Endodermal cell (in vitro differentiated cells): ENCODE measurements at places on chromosomes 13 and 19. TPM values are rescaled to one million over a fixed set of nuclear protein-coding genes. Genes with fewer than 3 reads are reported as not detected.

GRCh38 chr19:18259893-18260292, 14.4 kb downstream of the IQCN start:
- no peak for DNase-seq

GRCh38 chr19:8881512-8881911, 49.3 kb downstream of the MBD3L1 start:
- no peak for DNase-seq

DNA sequence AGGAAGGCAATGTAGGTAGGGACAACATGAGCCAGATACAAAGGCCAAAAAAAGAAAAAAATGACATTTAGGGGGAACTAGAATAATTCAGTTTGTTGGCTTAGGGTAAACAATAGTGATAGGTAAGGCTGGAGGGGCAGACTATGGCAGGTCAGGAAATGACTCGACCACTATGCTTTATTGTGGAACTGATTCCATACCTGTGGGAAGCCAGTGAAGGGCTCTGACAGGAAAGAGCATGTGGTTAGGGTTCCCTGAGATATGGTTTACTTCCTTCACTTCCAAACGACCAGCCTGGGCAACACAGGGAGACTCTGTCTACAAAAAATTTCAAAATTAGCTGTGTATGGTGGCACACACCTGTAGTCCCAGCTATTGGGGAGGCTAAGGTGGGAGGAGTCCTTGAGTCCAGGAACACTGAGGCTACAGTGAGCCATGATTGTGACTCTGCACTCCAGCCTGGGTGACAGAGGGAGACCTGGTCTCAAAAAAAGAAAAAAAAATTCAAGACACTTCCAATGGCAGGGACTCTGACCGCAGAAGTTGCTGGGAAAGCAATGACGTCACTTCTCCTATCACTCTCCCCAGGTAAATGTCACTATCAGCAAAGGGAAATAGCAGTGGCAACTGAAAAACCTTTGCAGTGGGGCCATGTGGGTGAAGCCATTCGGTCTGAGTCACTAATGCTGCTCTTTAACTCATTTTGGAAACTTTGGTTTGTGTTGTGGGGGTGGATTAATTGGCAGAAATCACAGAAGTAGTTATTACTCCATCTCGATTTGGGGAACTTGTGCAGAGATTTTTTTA, 192.8 kb upstream of the TSC22D1 start:
- no peak for DNase-seq

GRCh38 chr13:49772828-49773227, 19.7 kb downstream of the KPNA3 start:
- no peak for DNase-seq

DNA sequence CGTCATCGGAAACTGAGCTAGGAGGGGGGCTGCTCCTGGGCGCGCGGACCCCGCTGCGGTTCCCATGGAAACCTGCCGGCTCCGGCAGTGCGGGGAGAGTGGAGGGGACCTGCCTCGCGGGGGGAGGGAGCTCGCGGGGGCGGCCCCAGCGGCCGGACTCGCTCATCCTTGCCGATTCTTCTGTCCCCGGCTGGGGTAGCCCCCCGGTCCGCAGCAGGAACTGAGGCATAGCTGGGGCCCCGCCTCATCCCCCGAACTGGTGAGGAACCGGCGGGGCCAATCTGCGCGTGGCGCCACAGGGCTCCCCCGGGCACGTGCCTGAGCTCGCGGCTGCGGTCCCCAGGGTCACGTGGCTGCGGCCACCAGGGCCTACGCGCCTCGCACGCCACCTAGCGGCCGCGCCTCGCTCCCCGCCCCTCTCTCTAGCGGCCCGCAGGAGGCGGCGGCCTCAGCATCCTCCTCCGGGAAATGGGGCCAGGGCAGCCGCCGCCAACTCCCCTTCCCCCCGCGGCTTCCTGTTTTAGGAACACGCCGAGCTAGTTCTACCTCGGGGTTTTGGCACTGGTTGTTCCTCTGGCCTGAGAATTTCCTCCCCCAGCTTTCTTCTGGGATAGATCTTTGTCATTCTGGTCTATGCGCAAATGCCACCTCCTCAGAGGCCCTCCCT, 1.7 kb upstream of the ELAVL3 start:
- peak; percentile 90 for DNase-seq

DNA sequence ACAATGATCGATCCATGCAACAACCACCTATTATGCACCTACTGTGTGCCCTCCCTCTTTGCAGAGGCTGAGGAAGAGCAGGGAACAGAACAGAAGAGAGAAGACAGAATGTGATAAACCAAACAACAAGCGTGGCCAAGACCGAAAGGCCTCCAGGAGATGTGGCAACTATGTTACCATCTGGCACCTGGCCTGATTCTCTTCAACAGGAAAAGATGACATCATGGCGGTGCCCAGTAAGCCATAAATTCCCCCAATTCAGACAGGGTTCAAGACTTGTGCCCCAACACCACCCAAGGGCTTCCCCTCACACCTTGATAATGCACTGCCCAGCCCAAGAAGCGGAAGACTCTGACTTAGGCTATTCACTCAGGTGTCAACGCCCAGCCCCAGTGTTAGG, 44.3 kb downstream of the SLC7A1 start:
- DNase-seq = no peak

DNA sequence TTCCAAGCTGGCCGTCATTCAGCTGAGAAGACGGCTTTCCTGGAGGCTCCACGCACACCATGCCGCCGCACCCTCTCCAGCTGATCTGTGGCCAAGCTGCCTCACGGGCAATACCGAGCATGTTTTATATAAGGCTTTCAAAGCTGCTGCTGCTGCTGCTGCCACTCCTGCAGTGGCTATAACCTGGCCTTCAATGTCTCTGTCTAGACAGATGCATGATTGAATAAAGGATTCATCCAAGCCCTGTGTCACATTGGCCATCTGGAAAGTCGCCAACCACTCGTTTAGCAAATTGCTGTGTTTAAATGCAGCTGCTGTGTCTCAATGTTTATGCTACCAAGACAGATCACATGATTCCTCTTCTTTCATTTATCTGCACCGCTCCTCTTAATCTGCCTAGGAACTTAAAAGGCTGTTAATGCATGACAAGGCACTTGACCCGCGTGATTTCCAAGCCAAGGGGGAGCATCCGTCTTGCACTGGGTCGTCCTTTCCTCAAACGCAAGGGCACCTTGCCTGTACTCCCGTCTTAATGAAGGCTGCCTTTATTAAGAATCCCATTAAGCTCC, 114.3 kb downstream of the TEX26 start:
- peak; percentile 44 for DNase-seq

- DNase-seq = no peak
Measured at GRCh38 chr13:40410315-40410714, 256.1 kb downstream of the FOXO1 start.

GRCh38 chr19:19192910-19193423, 909 bp downstream of the RFXANK start:
- no peak for DNase-seq

- DNase-seq = peak; percentile 100
Measured at GRCh38 chr19:6373096-6373812, 660 bp downstream of the ALKBH7 start.

- peak; percentile 76 for DNase-seq
Measured at GRCh38 chr19:14147797-14148605, 11.6 kb upstream of the ASF1B start.

GRCh38 chr13:28716511-28716910, 2.3 kb downstream of the SLC46A3 start:
- DNase-seq = peak; percentile 86

DNA sequence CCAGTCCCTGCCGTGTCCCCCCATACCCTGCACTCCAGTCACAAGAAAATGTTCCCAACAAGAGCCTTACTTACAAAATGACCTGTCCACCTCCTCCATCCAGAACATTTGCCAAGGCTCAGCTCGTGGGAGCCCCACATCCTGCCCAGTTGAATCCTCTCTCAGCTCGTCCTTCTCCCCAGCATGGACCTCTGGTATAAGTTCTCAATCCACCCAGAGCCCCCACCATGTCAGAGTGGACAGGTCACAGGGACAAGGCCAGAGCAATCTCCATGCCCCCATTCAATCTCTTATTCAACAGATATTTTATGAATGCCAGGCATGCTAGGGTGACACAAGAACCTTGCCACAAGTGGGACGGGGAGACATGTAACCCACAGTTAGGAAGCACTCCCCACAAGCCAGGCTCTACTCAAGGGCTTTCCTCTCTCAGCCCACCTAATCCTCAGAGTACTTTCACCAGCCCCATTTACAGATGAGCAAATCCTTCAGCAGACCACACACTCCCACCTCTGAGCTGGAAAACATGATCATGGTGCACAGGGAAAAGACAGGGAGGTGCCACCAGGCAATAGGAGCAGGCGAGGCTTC, 15.1 kb downstream of the DEDD2 start:
- no peak for DNase-seq

- peak; percentile 72 for DNase-seq
Measured at GRCh38 chr13:109904218-109904617, 117.8 kb upstream of the IRS2 start.

DNA sequence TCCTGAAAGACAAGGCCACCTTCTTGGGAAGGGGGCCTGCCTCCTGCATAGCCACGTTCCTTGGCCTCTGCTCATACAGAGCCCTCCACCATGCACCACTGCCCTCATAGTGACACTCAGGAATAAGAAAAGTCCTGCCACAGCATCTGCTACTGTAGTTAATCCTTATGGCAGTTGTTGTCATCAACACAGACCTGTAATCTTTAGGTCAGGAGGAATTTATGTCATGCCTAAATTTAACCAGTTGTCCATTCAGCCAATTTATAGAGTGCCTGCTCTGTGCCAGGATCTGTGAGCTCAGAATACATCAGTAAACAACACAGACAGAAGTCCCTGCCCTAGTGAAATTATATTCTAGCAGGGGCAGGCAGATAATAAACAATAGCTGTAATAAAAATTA, 44.4 kb downstream of the FAM124A start:
- DNase-seq = no peak

DNA sequence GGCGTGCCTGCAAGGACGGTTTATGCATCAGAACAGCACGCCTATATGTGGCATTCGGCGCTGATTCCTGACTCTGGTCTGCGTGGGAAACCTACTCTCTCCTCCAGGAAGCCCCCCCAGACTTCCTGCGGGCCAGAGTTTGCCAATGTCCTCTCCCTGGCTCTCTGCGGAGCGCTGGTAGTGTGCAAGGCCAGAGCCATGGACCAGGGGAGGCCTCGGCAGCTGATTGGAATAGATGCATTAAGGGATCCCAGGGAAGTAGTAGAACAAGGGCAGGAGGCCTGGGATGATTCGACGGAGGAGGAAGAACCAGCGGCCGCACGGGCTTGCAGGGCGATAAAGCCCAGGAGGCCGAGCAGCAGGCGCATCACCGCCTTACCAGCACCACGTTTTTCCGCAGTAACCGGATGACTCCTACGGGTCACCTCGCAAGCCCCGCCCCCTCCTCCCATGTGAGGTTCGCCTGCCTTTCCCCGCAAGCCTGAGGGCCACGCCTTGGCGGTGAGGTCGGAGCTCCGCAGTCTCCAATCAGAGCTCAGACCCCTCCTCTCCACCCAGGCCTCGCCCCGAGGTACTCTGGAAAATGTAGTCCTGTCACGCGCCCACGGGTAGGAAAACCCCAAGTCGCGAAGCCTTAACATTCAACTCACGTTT, 5.0 kb downstream of the CLEC11A start:
- DNase-seq = peak; percentile 99

DNA sequence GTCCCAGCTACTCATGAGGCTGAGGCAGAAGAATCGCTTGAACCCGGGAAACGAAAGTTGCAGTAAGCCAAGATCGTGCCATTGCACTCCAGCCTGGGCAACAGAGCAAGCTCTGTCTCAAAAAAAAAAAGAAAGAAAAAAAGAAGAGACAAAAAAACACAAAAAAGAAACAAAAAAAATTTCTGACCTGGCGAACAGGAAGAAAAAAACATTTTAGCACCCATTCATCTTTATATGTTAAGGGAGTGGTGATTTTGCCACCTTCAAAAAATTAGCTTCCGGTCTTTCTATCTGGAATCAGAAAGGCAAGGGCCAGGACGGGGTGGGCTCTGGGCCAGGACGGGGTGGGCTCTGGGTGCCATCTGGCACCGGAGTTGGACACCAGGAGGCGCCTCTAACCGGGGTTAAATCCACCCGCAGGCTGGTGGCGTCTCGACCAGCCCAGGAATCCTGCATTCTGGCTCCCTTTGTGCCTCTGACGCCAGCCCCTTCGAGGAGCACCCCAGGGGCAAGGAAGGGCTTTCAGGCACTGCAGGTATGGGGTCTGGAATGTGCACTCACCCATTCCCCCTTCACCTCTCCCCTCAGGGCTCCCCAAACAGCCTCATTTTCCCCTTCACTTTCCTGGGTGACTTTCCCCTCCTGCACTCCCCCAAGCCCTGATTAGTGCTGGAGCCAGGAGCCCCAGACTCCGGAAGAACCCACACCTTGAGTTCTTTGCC, 10.4 kb upstream of the ZSWIM4 start:
- peak; percentile 92 for DNase-seq

GRCh38 chr13:99501848-99502301, 603 bp downstream of the TM9SF2 start:
- DNase-seq = no peak

DNA sequence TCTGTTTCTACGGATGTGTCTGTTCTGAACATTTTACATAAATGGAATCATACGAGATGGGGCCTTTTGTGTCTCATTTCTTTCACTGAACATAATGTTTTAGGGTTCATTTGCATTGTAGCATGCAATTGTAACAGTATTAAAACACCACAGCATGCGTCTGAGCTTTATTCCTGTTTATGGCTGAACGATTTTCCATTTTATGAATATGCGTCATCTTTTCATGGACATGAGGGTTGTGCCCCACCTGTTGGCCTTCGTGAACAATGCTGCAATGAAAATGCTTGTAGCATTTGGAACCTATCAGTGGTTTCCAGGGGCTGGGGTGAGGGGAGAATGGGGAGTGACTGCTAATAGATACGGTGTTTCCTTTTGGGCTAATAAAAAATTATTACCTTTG, 5.1 kb downstream of the OR10H1 start:
- DNase-seq = no peak

GRCh38 chr13:109481040-109481439, 305.3 kb downstream of the IRS2 start:
- DNase-seq = no peak

DNA sequence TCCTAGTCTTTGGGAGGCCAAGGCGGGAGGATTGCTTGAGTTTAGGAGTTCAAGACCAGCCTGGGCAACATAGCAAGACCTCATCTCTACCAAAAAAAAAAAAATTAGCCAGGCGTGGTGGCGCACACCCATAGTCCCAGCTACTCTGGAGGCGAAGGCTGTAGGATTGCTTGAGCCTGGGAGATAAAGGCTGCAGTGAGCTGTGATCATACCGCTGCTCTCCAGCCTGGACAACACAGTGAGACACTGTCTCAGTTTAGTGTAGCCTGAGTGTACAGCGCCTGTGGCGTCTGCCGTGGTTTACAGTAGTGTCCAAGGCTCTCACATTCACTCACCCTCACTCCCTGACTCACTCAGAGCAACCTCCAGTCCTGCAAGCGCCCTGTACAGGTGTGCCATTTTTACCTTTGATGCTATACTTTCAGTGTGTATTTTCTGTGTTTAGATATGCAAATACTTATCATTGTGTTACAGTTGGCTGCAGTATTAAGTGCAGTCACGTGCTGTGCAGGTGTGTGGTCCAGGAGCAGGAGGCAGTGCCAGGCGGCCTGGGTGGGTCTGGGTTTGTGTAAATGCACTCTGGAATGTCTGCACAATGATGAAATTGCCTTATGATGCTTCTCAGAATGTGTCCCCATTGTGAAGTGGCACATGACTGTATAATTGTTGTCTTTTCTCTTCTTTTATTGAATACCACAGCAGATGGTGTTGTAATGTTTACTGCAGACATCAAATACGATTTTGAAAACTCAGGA, 36.1 kb upstream of the DCUN1D2 start:
- no peak for DNase-seq

SBK2 gene
- total RNA-seq = 6.4 and 6.6 TPM in 2 replicates

ZNF415 gene
- total RNA-seq = 12.5 to 23.5 TPM (median 19.4 TPM) in 3 replicates

EEF1AKMT1 gene
- 3.3 to 8.1 TPM (median 7.4 TPM) in 3 replicates for total RNA-seq

ARHGAP33 gene
- 15.0 and 18.5 TPM in 2 replicates for total RNA-seq

RNF225 gene
- 0.38 to 0.82 TPM (median 0.80 TPM) in 3 replicates for total RNA-seq

ZNF534 gene
- 0.43 and 0.62 TPM in 2 replicates for total RNA-seq

KLK12 gene
- not detected in 2 replicates for total RNA-seq

NLRP7 gene
- 0.93 to 1.8 TPM (median 1.1 TPM) in 3 replicates for total RNA-seq
